Nasal cavity respiratory epithelium epithelial cell of viscerocranial mucosa (primary cell): ENCODE measurements at places on chromosomes 3 and 15. TPM values are rescaled to one million over a fixed set of nuclear protein-coding genes. Genes with fewer than 3 reads are reported as not detected.

The ABHD14A gene
- 1.7 and 2.5 TPM in 2 replicates for total RNA-seq

The PODXL2 gene
- 3.4 and 11.7 TPM in 2 replicates for total RNA-seq

The CORO2B gene
- under 0.01 and 0.14 TPM in 2 replicates for total RNA-seq

The SERINC4 gene
- 0.07 TPM in 1 of 2 replicates, not detected in the other for total RNA-seq

The AGBL1 gene
- total RNA-seq: not detected in 2 replicates

The RASGRF1 gene
- 0.78 TPM in 1 of 2 replicates, not detected in the other for total RNA-seq

The ISLR gene
- total RNA-seq: not detected in 2 replicates

The PPARG gene
- 18.7 and 25.3 TPM in 2 replicates for total RNA-seq

The CYP8B1 gene
- total RNA-seq: not detected in 2 replicates

The PATL2 gene
- total RNA-seq: under 0.01 and 0.36 TPM in 2 replicates

The OR5K2 gene
- not detected in 2 replicates for total RNA-seq

The SLC30A4 gene
- total RNA-seq: 5.5 and 8.7 TPM in 2 replicates

The TICRR gene
- under 0.01 and 0.14 TPM in 2 replicates for total RNA-seq

The ANKRD63 gene
- total RNA-seq: not detected in 2 replicates

The SLC28A2 gene
- not detected in 2 replicates for total RNA-seq

The LRRC3B gene
- total RNA-seq: not detected in 2 replicates

The MORC1 gene
- total RNA-seq: not detected in 2 replicates

The GPR27 gene
- under 0.01 and 1.6 TPM in 2 replicates for total RNA-seq

The GOLGA8Q gene
- 0.34 and 1.6 TPM in 2 replicates for total RNA-seq

The AP3B2 gene
- under 0.01 and 2.1 TPM in 2 replicates for total RNA-seq

The CKMT1B gene
- 17.8 and 69.5 TPM in 2 replicates for total RNA-seq

The LXN gene
- 1.4 and 5.5 TPM in 2 replicates for total RNA-seq

The LRRC2 gene
- total RNA-seq: under 0.01 and 0.36 TPM in 2 replicates

The CHDH gene
- total RNA-seq: under 0.01 and 0.21 TPM in 2 replicates

The CIB2 gene
- 1.4 and 5.6 TPM in 2 replicates for total RNA-seq

The IL17RB gene
- under 0.01 and 0.07 TPM in 2 replicates for total RNA-seq

The EXD1 gene
- total RNA-seq: 0.21 and 1.4 TPM in 2 replicates

The PRR20G gene
- total RNA-seq: not detected in 2 replicates

The B3GALNT1 gene
- total RNA-seq: 5.1 and 5.8 TPM in 2 replicates

The TRPM1 gene
- total RNA-seq: under 0.01 and 0.68 TPM in 2 replicates

The NR2E3 gene
- 0.14 and 0.34 TPM in 2 replicates for total RNA-seq

The DPPA2 gene
- not detected in 2 replicates for total RNA-seq

The MUC4 gene
- 4.3 TPM in 1 of 2 replicates, not detected in the other for total RNA-seq

The TIMP4 gene
- total RNA-seq: 1.4 and 2.2 TPM in 2 replicates

The CPEB1 gene
- total RNA-seq: 0.07 TPM in 1 of 2 replicates, not detected in the other

The MAPKBP1 gene
- total RNA-seq: 26.0 and 46.6 TPM in 2 replicates

The RLBP1 gene
- 0.28 TPM in 1 of 2 replicates, not detected in the other for total RNA-seq

The CAPN3 gene
- 0.68 and 4.6 TPM in 2 replicates for total RNA-seq

The CYP19A1 gene
- total RNA-seq: not detected in 2 replicates

The PCSK6 gene
- total RNA-seq: 4.3 and 11.6 TPM in 2 replicates

The PRRT3 gene
- total RNA-seq: 0.34 and 0.71 TPM in 2 replicates

The LMOD3 gene
- not detected in 2 replicates for total RNA-seq

The CAMKV gene
- total RNA-seq: not detected in 2 replicates

The CYP11A1 gene
- under 0.01 and 0.07 TPM in 2 replicates for total RNA-seq

The TRAIP gene
- total RNA-seq: 0.68 and 1.1 TPM in 2 replicates

The SYNPR gene
- total RNA-seq: not detected in 2 replicates

The CACNA1D gene
- under 0.01 and 0.14 TPM in 2 replicates for total RNA-seq

The ZNF660 gene
- total RNA-seq: 0.34 and 0.78 TPM in 2 replicates

The TYRO3 gene
- 4.1 and 9.3 TPM in 2 replicates for total RNA-seq

The CCR5 gene
- total RNA-seq: not detected in 2 replicates

The GOLGA8N gene
- 1.4 and 3.1 TPM in 2 replicates for total RNA-seq
